ENCODE measurements at places on chromosomes 7 and 10.

DNA sequence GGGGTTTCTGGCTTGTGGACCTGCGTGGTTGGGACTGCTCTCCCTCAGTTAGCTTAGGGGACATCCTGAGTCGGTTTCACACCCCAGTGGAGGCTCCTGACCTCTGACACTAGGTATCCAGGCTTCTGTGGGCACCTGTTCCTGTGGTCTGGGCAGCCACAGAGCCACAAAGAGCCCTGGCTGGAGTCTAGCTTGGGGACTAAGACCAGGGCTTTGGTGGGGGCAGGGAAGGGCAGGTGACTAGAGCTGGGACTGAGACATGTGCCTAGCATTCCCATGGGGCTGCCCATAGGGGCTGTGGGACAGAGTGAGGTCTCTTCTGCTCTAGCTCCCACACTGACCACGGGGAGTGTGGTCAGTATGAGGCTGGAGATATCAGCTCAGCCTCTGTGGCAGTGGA, 4.0 kb upstream of the TMEM270 start:
- H3K4me1 ChIP-seq, result peaks cover 4% of the 10 kb centered on the region
- H3K36me3 ChIP-seq, result no peaks in the 10 kb centered on the region
- H3K27ac ChIP-seq, result no peak overlapping the region
- peaks cover 22% of the 10 kb centered on the region for H3K27me3 ChIP-seq
- no peak for DNase-seq

DNA sequence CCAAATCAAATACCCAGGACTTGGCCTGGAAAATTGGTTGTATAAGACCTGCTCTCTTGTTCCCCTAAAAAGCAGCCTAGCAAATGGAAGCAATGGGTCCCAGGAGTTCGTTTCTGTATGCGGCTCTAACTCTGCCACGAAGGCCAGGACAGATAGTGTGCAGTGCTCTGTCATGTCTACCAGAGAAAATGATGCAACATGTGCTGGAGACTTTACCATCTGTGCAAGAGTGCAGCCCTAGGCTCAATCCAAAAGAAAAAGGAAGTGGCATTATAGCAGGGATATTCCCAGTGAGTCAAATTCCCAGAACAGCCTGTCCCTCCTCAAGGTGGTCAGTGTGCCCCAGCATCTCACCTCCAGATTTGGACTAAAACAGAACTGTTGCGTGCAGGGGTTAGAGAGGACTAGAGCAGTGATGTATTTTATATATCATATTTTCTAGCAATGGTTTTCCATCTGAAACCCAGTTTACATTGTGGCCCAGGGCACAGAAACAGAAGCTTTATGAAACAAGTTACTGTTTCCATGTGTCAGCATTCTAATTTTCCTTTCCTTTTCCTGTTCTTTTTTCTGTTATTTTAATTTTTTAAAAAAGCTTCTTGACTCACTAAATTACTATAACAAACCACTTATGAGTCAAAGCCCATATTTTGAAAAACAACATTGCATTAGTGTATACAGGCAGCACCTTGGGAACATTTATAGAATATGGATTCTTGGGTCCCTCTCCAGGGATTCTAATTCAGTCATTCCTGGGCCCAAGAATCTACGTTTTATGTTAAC, 311.2 kb downstream of the RNLS start:
- peak overlapping the region; percentile 21 for H3K4me3 ChIP-seq
- no peaks in the 10 kb centered on the region for H3K36me3 ChIP-seq
- no peaks in the 10 kb centered on the region for H3K27me3 ChIP-seq
- peaks cover 39% of the 10 kb centered on the region for H3K4me1 ChIP-seq
- peak overlapping the region; percentile 56 for H3K27ac ChIP-seq

DNA sequence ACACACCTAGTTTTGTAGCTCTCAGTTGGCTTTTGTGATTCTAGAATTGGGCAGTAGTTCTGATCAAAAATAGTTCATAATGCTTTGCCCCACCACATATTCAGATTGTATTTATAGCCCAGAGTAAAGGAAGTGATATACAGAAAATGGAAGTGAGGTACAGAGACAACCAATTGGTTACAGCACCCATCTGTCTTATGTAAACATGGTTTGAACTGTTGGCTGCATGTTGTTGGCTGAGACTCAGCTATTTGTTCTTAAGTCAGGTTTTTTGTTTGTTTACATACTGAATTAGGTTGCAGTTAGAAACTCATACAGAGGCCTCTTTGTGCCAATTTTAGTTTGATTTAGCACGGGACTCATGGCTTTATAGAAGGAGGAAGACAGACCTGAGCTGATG, 158.9 kb upstream of the GPR26 start:
- no peak overlapping the region for H3K4me3 ChIP-seq
- H3K4me1 ChIP-seq, result peaks cover 11% of the 10 kb centered on the region
- H3K27ac ChIP-seq, result no peak overlapping the region
- DNase-seq, result no peak

DNA sequence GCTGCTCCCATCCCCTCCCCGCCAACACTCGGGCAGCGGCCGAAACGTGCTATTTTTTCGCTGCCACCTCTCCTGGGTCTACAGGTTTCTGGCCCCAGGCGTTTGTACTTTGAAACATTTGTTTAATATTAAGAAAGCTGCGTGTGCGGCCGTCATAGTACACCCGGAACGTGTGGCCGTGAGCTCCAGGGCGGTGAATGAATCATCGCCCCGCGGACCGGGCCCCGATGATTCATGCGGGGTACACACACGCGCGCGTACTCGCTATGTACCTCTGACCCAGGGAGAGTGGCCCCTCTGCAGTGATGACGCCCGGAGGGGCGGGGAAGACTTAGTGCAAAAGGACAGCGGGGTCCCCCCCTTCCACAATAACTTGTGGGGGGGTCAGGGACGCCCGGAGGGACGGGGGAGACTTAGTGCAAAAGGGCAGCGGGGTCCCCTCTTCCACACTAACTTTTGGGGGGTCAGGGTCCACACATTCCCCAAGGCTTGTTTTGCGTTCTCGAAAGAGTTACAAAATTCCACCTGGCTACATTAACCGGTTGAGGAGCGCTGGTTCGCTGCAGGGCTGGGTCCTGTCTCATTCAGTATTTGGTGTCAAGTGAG, 56.5 kb upstream of the PCGF5 start:
- no peaks in the 10 kb centered on the region for H3K27me3 ChIP-seq
- H3K27ac ChIP-seq, result peak overlapping the region; percentile 92
- H3K4me3 ChIP-seq, result peak overlapping the region; percentile 90
- peak; percentile 62 for DNase-seq

DNA sequence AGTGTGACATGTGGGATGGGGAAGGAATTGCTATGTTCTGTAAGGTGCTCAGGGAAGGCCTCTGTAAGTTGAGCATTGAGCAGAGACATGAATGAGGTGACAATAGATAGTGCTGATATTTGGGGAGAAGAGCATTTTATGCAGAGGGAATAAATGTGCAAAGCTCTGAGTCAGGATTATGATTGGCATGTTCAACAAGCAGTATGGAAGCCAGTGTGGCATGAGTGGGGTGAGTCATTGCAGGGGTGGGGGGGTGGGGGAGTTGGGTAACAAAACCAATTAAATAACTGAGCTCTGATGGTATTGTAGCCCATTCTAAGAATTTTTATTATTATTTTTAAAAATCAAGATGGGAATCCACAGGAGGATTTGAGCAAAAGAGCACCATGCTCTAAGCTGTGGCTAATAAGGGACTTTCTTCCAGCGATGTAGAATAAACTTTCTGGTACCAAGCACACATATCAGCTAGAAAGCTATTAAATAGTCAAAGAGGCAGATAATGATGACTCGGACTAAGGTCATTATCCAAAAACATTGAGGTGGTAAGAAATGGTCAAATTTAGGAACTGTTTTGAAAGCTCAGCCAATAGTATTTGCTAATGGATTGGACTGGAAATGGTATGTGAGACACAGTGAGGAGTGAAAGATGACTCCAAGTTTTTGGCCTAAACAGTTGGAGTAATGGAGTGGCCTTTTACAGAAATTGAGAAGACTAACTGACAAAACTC, 96.4 kb downstream of the PRKG1 start:
- H3K27me3 ChIP-seq, result no peaks in the 10 kb centered on the region
- H3K4me1 ChIP-seq, result no peaks in the 10 kb centered on the region
- no peak overlapping the region for H3K4me3 ChIP-seq

- no peak overlapping the region for H3K27ac ChIP-seq
- H3K4me3 ChIP-seq, result no peak overlapping the region
- DNase-seq, result no peak
- H3K36me3 ChIP-seq, result peaks cover 4% of the 10 kb centered on the region
Measured at GRCh38 chr10:63548860-63549259, 27.7 kb downstream of the REEP3 start.

GRCh38 chr7:50418086-50418515, 32.0 kb downstream of the FIGNL1 start:
- DNase-seq, result peak; percentile 47
- peak overlapping the region; percentile 35 for H3K27ac ChIP-seq
- peaks cover 51% of the 10 kb centered on the region for H3K4me1 ChIP-seq
- no peaks in the 10 kb centered on the region for H3K27me3 ChIP-seq

DNA sequence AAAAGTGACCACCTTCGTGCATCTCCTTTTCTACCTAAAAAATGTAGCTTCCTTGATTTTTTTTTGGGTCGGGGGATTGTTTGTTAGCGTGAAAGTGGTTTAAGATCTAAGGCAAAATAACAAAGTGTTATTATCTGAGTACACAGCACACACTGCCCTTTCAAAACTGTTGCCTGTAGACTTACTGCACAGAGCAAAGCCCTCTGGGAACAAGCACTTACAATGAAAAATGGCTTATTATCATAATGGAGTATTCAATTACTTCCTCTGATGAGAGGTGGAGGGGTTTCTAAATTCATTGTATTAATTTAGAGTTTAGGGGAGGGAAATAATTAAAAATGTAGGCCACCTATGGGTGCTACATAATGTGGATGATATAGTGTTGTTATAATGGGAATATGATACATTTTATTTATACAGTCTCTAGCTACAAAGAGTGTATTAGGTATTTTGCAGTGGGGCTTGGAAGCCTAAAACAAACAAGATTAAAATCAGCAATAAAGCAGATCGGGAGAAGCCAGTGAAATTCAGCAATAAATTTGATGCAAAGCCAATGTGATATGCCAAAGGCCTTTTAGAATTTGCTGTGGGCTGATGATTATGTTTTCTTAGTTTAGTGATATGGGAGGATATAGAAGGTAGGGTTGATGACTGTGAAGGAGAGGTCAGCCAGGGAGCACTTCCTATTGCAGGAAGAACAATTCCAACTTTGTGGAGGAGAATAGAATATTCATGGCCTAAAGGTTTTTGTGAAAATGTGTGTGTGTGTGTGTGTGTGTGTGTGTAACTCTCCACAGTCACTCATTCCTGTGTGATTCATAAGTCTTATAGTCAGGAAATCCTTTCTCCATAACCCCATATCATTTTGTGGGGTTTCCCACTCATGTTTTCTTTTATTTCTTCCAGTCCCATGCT, 17.7 kb upstream of the EXOC4 start:
- no peak for DNase-seq
- H3K4me3 ChIP-seq, result no peak overlapping the region
- no peaks in the 10 kb centered on the region for H3K36me3 ChIP-seq
- no peak overlapping the region for H3K27ac ChIP-seq

- DNase-seq, result no peak
- H3K36me3 ChIP-seq, result no peaks in the 10 kb centered on the region
- peaks cover 44% of the 10 kb centered on the region for H3K4me1 ChIP-seq
- no peak overlapping the region for H3K4me3 ChIP-seq
- no peaks in the 10 kb centered on the region for H3K27me3 ChIP-seq
Measured at GRCh38 chr10:11639849-11640764, 28.7 kb upstream of the USP6NL start.

Data from activated B cell treated with CpG ODN at 0.5 μM for 24 hours (primary cell).